Kidney glomerular epithelial cell (primary cell): ENCODE measurements at places on chromosomes 11 and 22.

DNA sequence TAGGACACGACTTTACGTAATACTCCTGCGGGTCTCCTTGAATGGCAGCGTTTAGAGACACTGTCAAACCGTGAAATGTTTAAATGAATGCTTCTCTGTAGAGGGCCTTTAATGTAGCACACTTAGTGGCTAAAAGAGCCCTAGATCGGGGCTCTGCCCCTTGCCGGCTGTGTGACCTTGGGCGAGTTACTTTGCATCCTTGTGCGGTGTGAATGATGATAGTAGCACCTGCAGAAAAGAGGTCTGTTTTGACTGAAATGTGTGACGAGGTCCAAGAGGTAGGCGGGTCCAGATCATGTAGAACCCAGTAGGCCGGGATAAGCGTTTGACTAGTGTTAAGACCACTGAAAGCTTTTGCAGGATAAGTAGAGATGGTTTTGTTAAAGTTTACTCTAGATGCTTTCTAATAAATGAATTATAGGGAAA lies 866 bp downstream of the MED17 start:
- DNase-seq = peak; percentile 29

- DNase-seq = no peak
Measured at GRCh38 chr11:66360406-66361073, 11.0 kb downstream of the SLC29A2 start.

- DNase-seq = no peak
Measured at GRCh38 chr11:109133159-109133558, 288.8 kb upstream of the C11orf87 start.

DNA sequence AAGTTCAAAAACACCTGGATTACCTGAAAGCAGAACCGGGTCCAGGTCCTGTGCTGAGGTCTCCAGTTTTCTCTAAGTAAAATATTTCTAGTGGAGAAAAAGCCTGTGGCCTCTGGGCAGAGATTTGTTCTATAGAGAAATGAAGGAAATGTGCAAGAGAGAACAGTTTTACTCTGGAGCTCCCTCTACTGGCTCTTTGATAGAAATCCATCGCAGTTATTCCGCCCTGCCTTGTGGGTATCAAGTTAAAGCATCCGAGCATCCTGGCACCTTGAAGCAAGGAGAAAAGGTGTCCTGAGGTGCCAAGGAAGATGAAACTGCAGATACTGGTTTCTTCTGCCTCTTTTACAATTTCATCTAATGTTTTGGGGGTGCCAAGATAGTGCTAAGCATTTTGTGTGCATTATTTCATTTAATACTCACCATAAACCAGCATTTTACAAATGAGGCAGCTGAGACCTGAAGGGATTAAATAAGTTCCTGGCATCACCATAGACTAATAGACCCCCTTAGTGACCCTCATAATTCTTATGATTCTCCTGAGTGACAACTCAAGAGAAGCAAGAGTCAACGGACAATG lies 113.1 kb upstream of the HSD17B12 start:
- peak; percentile 53 for DNase-seq
